ENCODE measurements at places on chromosomes 4 and X. TPM values are rescaled to one million over a fixed set of nuclear protein-coding genes. Genes with fewer than 3 reads are reported as not detected.

The EBP gene
- 59.9 TPM for polyA plus RNA-seq

The CYBB gene
- 81.2 TPM for polyA plus RNA-seq

The ARMCX1 gene
- polyA plus RNA-seq: 0.25 TPM

The HEPH gene
- not detected for polyA plus RNA-seq

GRCh38 chr4:25986807-25987206 is 72.8 kb downstream of the SMIM20 start:
- DNase-seq: no peak
- peaks cover 20% of the 10 kb centered on the region for H3K4me1 ChIP-seq
- H3K36me3 ChIP-seq: no peaks in the 10 kb centered on the region
- H3K27ac ChIP-seq: no peak overlapping the region
- H3K4me3 ChIP-seq: no peak overlapping the region

GRCh38 chrX:2313864-2314640 is 186.7 kb downstream of the DHRSX start:
- peaks cover 27% of the 10 kb centered on the region for H3K36me3 ChIP-seq
- peaks cover 22% of the 10 kb centered on the region for H3K4me1 ChIP-seq
- H3K27me3 ChIP-seq: no peaks in the 10 kb centered on the region
- no peak for DNase-seq
- H3K27ac ChIP-seq: no peak overlapping the region
- H3K4me3 ChIP-seq: no peak overlapping the region

DNA sequence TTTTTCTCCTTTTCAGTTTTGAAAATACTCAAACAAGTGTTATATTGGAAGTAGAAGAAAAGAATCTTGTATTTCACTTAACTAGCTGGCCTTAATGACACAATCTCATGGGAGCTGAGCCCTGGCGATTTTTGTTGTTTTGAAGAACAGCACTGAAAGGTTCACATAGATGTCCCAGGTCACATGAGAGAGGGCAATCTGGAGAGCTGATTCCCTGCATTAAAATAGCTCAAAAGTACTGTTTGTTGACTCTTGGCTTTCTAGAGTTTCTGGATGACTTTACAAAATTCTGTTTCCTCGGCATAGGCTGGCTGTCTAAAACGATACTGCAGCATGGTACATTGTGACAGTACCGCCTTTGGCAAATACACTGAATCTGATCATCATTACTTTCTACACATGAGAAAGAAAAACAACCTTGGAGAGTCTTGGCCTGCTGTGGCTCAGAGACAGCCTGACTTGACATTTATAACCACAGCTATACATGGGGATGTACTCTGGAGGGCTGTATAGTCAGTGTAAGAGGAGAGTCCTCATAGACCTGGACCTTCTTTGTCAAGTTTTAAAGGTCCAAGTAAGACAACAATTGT is 119.8 kb upstream of the PDLIM3 start:
- H3K27me3 ChIP-seq: peaks cover 5% of the 10 kb centered on the region
- H3K27ac ChIP-seq: no peak overlapping the region
- H3K4me1 ChIP-seq: no peaks in the 10 kb centered on the region
- no peak overlapping the region for H3K4me3 ChIP-seq
- no peak for DNase-seq
- no peaks in the 10 kb centered on the region for H3K36me3 ChIP-seq

GRCh38 chr4:176142253-176142652 is 53.1 kb downstream of the SPATA4 start:
- H3K4me3 ChIP-seq: no peak overlapping the region
- no peak for DNase-seq
- no peak overlapping the region for H3K27ac ChIP-seq
- no peaks in the 10 kb centered on the region for H3K36me3 ChIP-seq
- H3K4me1 ChIP-seq: no peaks in the 10 kb centered on the region
- H3K27me3 ChIP-seq: no peaks in the 10 kb centered on the region
